ENCODE measurements at places on chromosomes 4 and X.

DNA sequence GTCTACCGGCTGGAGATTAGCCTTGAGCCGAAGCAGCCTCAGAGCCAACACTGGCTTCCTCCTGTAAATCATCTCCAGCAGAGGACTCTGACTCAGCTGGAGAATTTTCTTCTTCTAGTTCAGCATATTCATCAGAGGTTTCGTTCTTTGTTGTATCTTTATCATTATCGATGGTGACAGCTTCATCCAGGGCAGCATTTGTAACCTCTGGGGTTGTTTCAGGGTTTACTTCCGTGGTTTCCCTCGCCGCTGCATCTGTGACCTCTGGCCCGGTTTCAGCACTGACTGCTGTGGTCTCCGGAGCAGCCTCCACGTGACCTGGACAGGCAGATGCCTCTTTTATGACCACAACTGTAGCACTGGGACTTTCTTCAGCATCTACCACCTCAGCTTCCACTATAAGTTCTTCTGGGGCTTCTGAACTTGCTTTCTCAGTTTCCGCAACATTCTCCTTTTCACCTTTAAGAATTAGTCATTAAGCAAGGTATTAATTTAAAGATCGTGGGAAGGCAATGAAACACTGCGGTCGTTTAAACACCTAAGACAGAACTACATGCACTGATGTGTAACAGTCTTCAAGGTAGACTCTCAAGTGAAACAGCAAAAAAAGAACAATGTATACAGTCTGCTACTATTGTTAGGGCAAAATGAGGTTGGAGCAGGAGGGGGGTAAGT, 13.3 kb downstream of the MGARP start:
- peak; percentile 48 for DNase-seq

- DNase-seq = no peak
Measured at GRCh38 chr4:18242919-18243693, 221.6 kb upstream of the LCORL start.

GRCh38 chrX:74449322-74449936, 28.1 kb downstream of the SLC16A2 start:
- peak; percentile 1 for DNase-seq

DNA sequence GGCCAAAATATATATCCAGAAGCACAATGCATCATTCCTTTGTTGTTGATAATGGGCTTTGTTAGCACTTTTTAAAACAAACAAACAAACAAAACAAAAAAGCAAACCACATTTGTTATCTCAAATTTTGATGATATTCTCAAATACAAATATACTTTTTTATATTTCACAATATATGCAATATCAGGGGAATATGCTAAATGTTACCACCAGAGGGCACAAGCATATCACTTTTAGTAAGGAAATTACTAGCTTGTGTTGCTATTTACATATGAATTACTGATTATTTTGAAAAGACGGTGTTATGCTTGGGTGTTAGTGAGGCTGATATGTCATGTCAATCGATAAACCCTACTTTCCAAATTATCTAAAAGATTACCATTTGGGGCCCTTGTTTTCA, 29.1 kb downstream of the RIPPLY1 start:
- DNase-seq = no peak

- no peak for DNase-seq
Measured at GRCh38 chr4:147325571-147325981, 155.3 kb upstream of the EDNRA start.

DNA sequence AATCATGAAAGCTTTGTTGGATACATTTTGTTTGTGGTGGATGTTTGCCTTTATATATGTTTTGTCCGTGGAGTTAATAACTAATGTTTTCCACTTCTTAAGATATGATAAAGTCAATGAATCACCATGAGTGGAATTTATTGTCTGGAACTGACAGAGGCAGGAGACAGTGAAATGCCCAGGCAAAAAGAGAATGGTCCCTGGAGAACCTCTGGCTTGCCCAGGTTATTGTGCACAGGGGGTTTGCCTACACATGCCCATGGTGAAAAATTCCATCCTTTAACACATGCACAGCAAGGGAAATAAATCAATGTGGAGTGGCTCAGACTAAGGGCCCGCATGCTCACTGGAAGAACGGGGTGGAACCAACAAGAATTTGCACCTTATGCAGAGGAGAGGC, 964.3 kb upstream of the GRIA3 start:
- DNase-seq = no peak

- no peak for DNase-seq
Measured at GRCh38 chr4:151882072-151882803, 121.4 kb upstream of the GATB start.

DNA sequence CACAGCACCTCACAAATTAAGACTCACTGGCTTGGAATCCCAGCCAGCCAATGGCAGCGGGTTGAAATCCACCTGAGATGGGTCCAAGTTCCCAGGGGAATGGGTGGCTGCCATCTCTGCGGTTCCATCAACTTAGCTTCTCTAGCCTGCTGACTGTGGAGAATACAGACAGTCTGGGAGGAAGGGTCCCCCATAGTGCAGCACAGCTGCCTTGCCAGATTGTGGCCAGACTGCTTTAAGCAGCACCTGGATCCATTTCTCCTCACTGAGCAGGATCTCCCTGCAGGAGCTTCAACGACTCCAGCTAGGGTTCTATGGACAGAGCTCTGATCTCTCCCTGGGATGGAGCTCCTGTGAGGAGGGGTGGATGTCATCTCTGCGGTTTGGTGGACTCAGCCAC, 51.8 kb downstream of the DCK start:
- DNase-seq = no peak

DNA sequence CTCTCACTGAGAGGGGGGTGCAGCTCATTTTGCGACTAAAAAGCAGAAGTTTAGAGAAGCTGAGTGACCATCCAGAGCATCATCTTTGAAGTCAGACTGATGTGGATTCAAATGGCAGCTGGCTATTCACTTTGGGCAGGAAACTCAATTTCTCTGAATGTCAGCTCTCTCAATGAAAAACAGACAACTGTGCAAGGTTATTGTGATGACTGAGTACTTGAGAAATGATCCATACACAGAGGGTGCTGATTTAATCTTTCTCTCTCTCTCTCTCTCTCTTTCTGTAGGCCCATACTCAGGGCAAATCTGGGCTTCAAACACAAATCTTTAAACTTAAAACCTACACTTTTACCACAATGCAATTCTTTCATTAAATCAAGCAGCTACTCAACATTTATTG, 185.8 kb upstream of the SLIT2 start:
- no peak for DNase-seq

- DNase-seq = no peak
Measured at GRCh38 chr4:4559596-4559995, 17.7 kb upstream of the STX18 start.

DNA sequence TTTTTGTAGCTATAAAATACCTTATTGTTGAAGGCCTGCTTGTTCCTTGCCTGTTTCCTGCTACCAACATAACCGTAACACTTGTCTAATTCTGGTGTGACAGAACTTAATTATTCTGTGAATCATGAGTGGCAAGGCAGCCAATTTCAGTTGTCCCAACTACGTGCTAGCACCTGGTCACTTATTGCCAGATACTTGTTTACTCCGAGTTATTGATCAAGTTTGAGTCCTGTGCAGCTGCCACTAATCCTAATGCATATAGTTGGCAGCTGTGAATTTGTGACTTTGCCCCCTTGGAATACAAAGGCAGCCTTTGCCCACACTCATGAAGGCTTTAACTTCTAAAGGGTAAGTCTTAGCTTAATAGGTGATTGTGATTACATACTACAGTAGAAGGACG, 7.8 kb upstream of the RNF128 start:
- DNase-seq = no peak

GRCh38 chrX:39808471-39808917, 289.3 kb downstream of the BCOR start:
- no peak for DNase-seq

- DNase-seq = no peak
Measured at GRCh38 chr4:157012296-157012695, 40.7 kb upstream of the PDGFC start.

- DNase-seq = no peak
Measured at GRCh38 chr4:62402088-62402806, 1202.1 kb downstream of the ADGRL3 start.

GRCh38 chr4:146916479-146917076, 29.1 kb downstream of the TTC29 start:
- DNase-seq = no peak

DNA sequence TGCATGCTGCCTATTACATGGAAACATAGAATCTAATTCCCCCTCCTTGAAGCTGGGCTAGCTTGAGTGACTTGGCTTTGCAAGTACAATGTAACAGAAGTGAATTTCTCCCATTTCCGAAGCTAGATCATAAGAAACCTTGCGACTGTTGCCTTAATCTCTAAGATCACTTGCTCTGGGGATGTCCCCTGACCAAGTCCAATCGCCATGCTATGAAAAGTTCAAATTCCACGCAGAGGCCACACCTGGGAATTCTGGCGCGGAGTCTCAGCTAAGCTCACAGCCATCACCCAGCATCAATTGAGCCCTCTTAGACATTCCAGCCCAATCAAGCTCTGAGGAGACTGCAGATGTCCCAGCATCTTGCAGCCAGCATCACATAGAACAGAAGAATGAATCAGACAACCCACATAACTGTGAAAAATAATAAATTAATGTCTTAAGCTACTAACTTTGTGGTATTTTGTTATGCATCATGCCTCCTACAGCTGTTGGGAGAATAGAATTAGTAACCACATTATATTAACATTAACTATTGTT, 27.0 kb downstream of the GPM6A start:
- DNase-seq = no peak

DNA sequence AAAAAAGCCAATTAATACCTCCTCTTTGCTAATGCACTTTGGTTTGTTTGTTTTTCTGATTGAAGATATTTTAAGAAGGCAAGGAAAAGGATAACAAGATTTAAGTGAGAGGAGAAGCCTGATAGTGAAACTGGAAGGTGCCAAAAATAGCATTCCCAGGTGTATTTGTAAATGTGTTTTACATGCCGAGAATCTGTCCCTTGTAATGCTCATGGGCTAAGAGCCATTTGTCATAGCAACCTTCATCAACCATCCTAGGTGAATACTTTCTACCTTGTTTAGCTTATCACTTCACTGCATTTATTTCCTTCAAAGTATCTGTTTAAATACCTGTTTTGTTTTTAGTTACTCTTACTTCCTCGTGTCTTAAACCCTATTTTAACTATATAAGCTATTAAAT, 127.8 kb downstream of the KCTD8 start:
- DNase-seq = no peak

GRCh38 chr4:14787894-14788293, 214.4 kb upstream of the CPEB2 start:
- DNase-seq = no peak
